ENCODE measurements at places on chromosomes 4 and X.

GRCh38 chr4:137359691-137360315, 172.5 kb downstream of the PCDH18 start:
- no peak overlapping the region for H3K27ac ChIP-seq
- H3K27me3 ChIP-seq = no peaks in the 10 kb centered on the region
- no peak for DNase-seq
- H3K36me3 ChIP-seq = no peaks in the 10 kb centered on the region
- no peak overlapping the region for H3K4me3 ChIP-seq
- no peaks in the 10 kb centered on the region for H3K4me1 ChIP-seq

GRCh38 chr4:52943677-52944076, 81.6 kb downstream of the RASL11B start:
- H3K4me1 ChIP-seq = no peaks in the 10 kb centered on the region
- no peaks in the 10 kb centered on the region for H3K27me3 ChIP-seq
- H3K36me3 ChIP-seq = peaks cover 1% of the 10 kb centered on the region
- no peak for DNase-seq
- H3K27ac ChIP-seq = no peak overlapping the region

- no peaks in the 10 kb centered on the region for H3K36me3 ChIP-seq
- no peaks in the 10 kb centered on the region for H3K4me1 ChIP-seq
- DNase-seq = no peak
- no peak overlapping the region for H3K4me3 ChIP-seq
These were observed 43.4 kb downstream of the MAOA start for GRCh38 chrX:43699475-43699874.

DNA sequence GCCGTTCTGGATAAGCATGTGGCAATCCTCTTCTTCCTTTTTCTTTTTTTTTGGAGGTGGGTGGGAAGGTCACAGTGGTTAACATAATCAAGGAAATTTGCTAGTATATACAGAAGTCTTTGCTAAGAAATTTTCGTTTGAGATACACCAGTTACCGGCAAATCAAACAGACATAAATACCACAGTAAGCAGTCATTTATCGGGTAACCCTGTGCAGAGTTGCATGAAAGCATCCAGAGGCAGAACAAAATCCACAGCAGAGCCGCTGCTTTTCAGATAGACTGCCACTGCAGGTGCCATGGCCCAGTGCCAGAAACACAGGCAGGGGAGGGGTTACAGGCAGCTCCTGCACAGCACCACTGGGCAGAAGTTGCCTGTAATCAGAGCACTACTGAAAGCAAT, 179.1 kb upstream of the MAB21L2 start:
- no peak overlapping the region for H3K27ac ChIP-seq
- peaks cover 12% of the 10 kb centered on the region for H3K36me3 ChIP-seq
- H3K4me3 ChIP-seq = no peak overlapping the region
- DNase-seq = peak; percentile 39
- H3K27me3 ChIP-seq = no peaks in the 10 kb centered on the region

DNA sequence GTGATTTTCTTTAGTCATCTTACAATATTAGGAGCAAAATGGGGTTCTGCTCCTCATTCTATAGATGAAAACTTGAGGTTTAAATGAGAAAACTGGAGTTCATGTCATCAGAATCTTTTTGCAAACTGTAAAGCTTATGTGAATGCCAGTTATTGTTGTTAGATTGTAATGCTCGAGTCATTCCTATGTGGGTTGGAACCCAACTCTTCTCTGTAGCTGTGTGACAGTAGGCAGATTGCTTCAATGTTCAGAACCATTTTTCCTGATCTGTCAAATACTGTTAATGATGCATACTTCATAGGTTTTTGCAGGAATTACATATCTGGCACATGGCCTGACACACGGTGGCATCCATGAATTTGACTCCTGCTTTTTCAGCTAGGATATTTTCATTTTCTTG, 178.9 kb downstream of the RAPGEF2 start:
- H3K36me3 ChIP-seq = peaks cover 6% of the 10 kb centered on the region
- H3K27me3 ChIP-seq = no peaks in the 10 kb centered on the region

- H3K4me1 ChIP-seq = no peaks in the 10 kb centered on the region
- H3K36me3 ChIP-seq = peaks cover under 1% of the 10 kb centered on the region
- H3K27me3 ChIP-seq = no peaks in the 10 kb centered on the region
- no peak for DNase-seq
These were observed 58.5 kb downstream of the ACOX3 start for GRCh38 chr4:8381814-8382581.

GRCh38 chr4:80139671-80140070, 57.6 kb upstream of the PRDM8 start:
- H3K27ac ChIP-seq = peak overlapping the region; percentile 7
- no peaks in the 10 kb centered on the region for H3K36me3 ChIP-seq
- H3K4me3 ChIP-seq = peak overlapping the region; percentile 55
- H3K27me3 ChIP-seq = no peaks in the 10 kb centered on the region

DNA sequence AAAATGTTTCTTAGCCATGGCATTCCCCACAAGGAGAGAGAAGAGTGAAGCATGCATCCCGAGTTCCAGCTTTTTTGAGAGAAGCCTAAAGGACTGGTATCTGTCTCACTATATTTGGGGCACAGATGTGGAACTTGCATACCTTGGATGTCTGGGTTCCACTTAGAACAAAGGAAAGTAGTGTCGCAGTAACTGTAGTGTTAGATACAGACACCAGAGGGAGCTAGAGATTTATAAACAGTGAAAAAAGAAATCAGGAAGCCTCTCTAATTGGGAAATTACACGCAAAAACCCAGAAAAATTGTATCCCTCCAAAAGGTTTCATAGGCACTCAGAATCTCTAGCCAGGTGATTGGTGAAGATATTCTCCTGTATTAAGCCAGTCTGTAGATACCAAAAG, 34.4 kb downstream of the AGTR2 start:
- no peaks in the 10 kb centered on the region for H3K4me1 ChIP-seq
- H3K27me3 ChIP-seq = peaks cover 48% of the 10 kb centered on the region
- no peaks in the 10 kb centered on the region for H3K36me3 ChIP-seq
- DNase-seq = no peak
- no peak overlapping the region for H3K27ac ChIP-seq
- no peak overlapping the region for H3K4me3 ChIP-seq

DNA sequence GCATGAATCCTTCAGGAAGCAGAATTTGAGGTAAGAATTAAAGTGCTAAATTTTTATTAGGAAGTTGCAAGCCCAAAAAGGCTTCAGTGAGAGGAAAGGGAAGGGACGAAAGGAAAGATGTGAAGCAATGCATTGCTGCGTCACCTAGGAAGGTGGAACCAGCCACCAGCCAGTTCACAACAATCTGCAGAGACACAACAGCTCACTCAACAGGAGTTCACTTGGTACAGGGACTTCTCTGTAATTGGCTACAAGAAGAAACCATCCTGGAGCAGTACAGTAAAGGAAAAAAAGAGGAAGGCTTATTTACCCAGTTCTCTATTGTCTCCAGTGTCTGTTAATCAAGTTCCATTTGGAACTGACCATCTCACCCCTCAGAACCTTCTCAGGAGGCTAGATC, 157.6 kb downstream of the HNRNPD start:
- H3K27ac ChIP-seq = no peak overlapping the region
- no peaks in the 10 kb centered on the region for H3K27me3 ChIP-seq
- peaks cover 1% of the 10 kb centered on the region for H3K36me3 ChIP-seq
- no peak overlapping the region for H3K4me3 ChIP-seq
- no peak for DNase-seq
- H3K4me1 ChIP-seq = peaks cover 16% of the 10 kb centered on the region

DNA sequence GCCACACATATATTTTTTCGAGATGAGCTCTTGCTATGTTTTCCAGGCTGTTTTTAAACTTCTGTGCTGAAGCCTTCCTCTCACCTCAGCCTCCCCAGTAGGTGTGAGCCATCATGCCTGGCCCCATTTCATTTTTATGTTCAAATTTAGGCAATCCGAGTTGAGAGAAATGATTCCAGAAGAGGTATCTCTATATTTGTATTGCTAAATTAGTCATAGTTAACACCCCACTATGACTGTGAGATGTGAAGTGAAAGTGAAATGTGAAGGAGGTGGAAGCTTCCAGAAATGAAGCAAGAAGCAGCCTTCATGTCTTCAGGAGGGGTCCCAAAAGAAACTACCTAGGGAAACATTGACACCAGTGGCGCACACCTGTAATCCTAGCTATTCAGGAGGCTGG, 17.7 kb downstream of the APELA start:
- no peak overlapping the region for H3K4me3 ChIP-seq
- no peak overlapping the region for H3K27ac ChIP-seq
- H3K4me1 ChIP-seq = no peaks in the 10 kb centered on the region
- H3K36me3 ChIP-seq = no peaks in the 10 kb centered on the region
- no peak for DNase-seq

GRCh38 chr4:182877326-182877883, 39.8 kb downstream of the DCTD start:
- no peak for DNase-seq
- H3K4me1 ChIP-seq = no peaks in the 10 kb centered on the region
- no peak overlapping the region for H3K4me3 ChIP-seq

DNA sequence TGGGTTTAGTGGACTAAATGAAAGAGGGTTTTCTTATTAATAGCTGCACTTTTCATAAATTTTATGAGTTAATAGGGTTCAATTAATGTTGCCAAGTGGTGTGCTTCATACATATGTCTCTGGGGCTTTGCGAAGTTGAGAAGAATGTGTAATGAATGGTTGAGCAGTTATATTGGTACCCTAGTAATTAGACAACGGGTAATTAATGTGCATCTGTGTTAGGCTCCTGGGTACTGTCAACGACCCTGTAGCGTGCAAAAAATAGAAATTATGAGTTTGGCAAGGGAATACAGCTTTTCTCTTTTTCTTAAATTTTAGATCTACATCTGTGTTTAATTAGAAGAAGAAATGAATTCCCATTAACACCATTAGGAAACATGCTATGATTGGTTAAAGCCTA, 1027.7 kb downstream of the ARAP2 start:
- no peaks in the 10 kb centered on the region for H3K4me1 ChIP-seq
- no peak overlapping the region for H3K27ac ChIP-seq
- no peaks in the 10 kb centered on the region for H3K27me3 ChIP-seq
- H3K36me3 ChIP-seq = peaks cover 1% of the 10 kb centered on the region
- no peak overlapping the region for H3K4me3 ChIP-seq
- no peak for DNase-seq

- peaks cover 16% of the 10 kb centered on the region for H3K4me1 ChIP-seq
- peaks cover 31% of the 10 kb centered on the region for H3K27me3 ChIP-seq
- H3K36me3 ChIP-seq = no peaks in the 10 kb centered on the region
- H3K4me3 ChIP-seq = no peak overlapping the region
- no peak for DNase-seq
- no peak overlapping the region for H3K27ac ChIP-seq
These were observed 2.0 kb downstream of the HS3ST1 start for GRCh38 chr4:11426731-11427120.

DNA sequence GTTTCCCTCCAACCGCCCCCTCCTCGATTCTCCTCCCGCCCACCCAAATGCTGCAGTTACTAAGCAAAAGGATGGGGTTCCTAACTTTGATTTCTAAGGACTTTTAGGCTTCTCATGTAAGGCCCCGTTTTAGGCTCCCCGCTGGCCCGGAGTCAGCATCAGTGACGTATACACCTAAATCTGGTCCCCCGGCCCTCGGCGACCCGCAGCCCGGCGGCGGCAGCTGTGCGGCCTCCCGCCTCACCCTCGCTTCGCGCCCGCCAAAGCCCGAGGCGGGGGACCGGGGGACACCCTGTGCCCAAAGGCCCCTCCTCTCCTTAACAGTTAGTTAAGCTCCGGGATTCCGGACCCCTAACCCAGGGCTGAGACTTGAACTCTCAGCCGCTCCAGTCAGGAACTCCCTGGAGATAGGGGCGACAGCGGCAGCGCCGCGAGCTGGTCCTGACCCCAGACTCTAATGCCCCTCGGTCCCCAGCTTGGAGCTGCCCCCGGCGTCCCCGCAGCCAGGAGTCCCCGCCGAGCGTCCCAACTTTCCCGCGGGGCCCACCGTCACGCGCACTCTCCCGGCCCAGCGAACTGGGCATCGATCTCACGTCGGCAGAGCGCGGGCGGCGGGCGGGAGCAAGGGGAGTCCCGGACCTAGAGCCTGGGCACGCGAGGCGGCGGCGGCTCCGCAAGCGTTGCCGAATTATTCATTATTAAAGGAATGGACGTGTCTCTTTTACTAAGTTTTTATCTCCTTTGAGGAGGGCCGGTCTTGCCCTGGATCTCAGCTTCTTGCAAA, 1.5 kb upstream of the NR3C2 start:
- H3K36me3 ChIP-seq = peaks cover 5% of the 10 kb centered on the region
- peaks cover 40% of the 10 kb centered on the region for H3K4me1 ChIP-seq
- H3K27ac ChIP-seq = no peak overlapping the region
- DNase-seq = peak; percentile 63
- H3K27me3 ChIP-seq = peaks cover 27% of the 10 kb centered on the region

DNA sequence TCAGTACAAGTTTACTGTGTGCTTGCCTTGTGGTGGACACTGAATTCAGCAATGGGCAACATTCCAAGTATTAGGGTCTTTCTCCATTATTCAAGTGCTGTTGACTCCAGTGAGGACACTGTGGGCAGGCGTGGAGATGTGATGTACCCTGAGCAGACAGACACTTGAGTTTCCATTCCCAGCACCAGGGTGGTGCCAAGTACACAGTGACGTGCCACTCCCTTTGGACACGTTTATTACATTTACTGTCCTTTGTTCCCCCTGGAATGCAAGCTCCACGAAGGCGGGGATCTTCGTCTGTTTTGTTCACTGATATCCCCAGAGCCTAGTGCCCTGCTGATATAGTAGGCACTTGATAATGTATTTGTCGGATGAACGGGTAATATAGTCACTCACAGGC, 130.6 kb upstream of the STX18 start:
- H3K36me3 ChIP-seq = no peaks in the 10 kb centered on the region
- DNase-seq = no peak
- H3K4me3 ChIP-seq = no peak overlapping the region
- no peaks in the 10 kb centered on the region for H3K27me3 ChIP-seq

GRCh38 chr4:174815282-174815681, 13.8 kb downstream of the GLRA3 start:
- no peaks in the 10 kb centered on the region for H3K4me1 ChIP-seq
- H3K27ac ChIP-seq = no peak overlapping the region
- H3K4me3 ChIP-seq = no peak overlapping the region
- no peaks in the 10 kb centered on the region for H3K27me3 ChIP-seq
- no peaks in the 10 kb centered on the region for H3K36me3 ChIP-seq

- no peak for DNase-seq
- no peak overlapping the region for H3K4me3 ChIP-seq
- no peak overlapping the region for H3K27ac ChIP-seq
- H3K27me3 ChIP-seq = no peaks in the 10 kb centered on the region
These were observed 138.4 kb downstream of the SCLT1 start for GRCh38 chr4:128954941-128955340.

DNA sequence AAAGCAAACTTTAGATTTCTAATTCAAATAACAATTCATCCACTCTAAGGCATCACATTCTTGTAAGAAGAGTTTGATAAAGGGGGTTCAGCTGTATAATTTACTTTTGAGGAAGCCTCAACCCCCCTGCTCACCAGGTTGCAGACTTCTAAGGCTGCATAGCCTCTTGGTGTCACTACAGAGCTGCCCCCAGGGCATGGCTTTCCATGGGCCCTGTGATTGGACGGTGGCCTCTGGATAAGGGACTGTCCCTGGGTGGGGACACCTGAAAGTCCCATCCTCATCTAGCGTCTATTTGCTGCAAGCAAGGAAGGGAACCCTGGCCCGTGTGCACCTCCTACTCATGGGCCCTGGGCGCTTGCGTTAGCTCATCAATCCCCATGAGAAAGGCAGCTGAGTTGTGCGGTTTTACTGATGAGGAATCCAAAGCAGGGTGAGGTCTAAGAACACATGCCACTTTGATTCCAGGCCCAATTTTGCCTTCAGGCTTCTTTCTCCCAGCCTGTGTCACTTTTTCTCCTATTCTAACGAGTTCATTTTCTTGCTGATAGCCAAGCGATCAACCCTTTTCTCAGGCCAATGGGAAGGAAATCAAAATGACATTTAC, 51.8 kb downstream of the SCML1 start:
- H3K27me3 ChIP-seq = peaks cover 16% of the 10 kb centered on the region
- H3K4me3 ChIP-seq = no peak overlapping the region
- H3K27ac ChIP-seq = no peak overlapping the region
- H3K36me3 ChIP-seq = no peaks in the 10 kb centered on the region
- DNase-seq = no peak
- peaks cover 14% of the 10 kb centered on the region for H3K4me1 ChIP-seq
